CD4-positive, alpha-beta T cell treated with Interleukin-12 subunit alpha and Interleukin-12 subunit beta, for 1 hour (primary cell): ENCODE measurements at places on chromosomes 4 and X.

DNA sequence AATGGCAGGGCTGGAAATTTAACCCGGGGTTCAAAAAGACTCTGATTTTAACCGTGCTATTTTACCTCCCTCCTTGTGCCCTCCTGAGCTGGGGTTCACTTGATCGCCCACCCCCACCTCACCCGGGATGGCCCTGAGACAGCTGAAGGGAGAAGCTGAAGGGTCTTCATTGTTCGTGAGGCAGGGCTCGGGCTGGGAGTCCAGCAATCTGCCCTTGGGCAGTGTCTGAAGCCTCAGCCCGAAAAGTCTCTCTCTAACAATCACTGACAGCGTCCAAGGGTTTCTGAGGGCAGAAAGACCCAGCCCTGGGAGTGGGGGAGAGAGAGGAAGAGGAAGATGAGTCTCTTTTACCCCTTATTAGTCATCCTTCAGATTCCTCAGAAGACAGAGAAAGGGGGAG lies 39.4 kb upstream of the PHOX2B start:
- no peak for DNase-seq

DNA sequence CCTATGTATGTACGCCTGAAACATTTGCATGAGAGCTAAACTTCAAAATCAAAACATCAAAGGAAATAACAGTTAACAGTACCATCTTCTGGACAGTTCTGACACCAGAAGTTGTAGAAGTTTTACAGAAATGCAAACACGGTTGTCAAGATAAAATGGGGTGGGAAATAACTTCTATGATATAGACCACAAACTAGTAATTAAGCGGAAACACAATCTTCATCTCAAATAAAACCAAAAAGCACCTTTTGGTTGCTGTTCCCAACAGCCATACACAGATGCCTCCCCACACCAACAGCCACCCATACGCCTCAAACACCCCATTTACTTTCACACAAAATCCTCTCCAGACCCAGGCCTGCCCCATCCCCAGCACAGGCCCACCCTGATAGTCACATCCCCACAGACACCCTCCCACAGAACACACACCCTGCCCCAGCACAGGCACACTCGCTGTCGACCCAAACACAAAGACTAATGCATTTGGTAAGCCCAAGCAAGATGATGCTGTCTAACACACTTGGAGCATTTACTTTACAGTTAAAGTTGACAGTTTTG lies 64.3 kb downstream of the TAPT1 start:
- no peak for DNase-seq

DNA sequence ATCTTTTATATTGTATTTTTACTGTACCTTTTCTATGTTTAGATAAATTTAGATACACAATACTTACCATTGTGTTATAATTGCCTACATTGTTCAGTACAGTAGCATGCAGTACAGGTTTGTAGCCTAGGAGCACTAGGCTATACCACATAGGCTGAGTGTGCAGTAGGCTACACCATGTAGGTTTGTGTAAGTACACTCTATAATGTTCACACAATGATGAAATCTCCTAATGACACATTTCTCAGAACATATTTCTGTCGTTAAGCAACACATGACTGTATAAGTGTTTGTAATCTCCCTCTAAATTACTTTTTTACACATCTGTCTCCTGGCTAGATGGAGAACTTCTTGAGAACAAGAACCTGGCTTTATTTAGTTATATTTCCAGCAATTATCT lies 40.3 kb downstream of the UCHL1 start:
- no peak for DNase-seq

DNA sequence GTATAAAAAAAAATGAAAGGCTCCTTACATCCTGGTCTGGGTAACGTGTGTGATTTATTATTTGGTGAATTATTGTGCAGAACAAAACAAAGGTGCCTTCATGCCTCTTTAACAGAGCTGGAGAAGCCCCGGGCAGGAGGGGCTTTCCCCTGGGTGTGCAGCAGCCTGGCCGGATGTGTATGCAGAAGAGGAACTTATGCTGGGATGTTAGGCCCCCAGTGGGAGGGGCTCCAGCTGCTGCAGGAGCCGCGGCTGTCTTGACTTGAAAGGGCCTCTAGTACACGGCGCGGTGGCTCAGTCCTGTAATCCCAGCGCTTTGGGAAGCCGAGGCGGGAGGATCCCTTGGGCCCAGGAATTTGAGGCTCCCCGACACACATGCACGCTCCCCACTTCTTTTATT lies 16.0 kb downstream of the CCNQ start:
- peak; percentile 72 for DNase-seq

GRCh38 chrX:10414156-10414824 lies 206.1 kb downstream of the MID1 start:
- DNase-seq = no peak

DNA sequence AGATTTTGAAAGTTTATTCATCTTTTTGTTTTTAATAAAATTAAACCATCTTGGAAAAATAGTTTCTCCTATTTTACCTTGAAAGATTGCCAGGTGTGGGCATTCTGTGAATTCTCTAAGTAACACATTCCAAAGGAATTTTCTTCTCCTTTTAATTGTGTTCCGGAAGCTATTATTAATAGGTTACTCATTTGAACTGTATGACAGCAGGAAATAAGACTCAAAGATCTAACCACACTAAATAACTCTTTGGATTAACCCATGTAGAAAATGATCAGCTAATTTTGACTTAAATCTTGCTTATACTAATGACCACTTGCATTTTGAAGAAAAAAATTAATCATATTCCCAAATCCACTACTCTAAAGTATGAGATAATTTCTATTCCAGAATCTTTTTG lies 17.6 kb upstream of the CCNI start:
- no peak for DNase-seq

GRCh38 chr4:84965553-84966381 lies 723 bp downstream of the WDFY3 start:
- DNase-seq = no peak

- DNase-seq = no peak
These were observed 432.9 kb downstream of the GRXCR1 start for GRCh38 chr4:43325220-43325967.

DNA sequence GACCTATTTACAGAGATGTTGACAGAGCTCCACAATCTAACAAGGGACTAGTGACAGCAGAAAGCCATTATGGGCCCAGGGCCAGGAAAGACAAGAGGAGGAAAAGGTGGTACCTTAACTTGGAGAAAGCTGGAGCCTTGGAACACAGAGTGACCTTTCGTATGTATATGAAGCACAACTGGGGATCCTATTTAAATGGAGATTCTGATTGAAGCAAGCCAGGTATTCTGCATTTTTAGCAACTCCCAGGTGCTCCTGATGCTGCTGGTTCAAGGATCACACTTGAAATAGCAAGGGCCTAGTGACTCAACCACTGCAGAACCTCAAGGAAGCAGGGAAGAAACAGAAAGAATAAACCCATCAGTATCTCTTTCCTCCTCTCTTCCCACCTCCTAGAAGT lies 99.4 kb downstream of the TMEM47 start:
- DNase-seq = no peak

- no peak for DNase-seq
These were observed 26.9 kb downstream of the PAPSS1 start for GRCh38 chr4:107693132-107693531.

DNA sequence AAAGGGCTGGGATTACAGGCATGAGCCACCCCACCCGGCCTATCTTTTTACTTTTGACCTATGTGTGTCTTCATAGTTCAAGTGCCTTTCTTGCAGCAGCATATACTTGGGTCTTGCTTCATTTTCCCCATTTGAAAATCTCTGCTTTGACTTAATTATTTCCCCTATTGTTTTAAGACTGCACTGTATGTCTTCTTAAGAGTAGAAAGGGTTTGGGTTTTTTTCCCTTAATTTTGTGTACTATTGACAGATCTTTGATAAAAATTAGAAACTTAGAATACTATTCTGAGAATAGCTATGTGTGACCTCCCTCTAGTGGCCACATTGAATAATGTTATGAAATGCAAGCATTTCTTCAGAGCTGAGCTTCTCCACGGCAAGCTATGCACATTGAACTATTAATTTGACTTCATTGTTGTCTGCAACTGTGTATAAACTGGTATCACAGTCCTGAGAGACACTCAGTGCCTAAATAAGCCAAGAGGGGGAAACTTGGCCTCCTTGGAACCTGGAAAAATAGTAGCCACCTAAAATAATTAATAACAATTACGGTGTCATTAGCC lies 8.7 kb upstream of the SLC25A4 start:
- peak; percentile 56 for DNase-seq

DNA sequence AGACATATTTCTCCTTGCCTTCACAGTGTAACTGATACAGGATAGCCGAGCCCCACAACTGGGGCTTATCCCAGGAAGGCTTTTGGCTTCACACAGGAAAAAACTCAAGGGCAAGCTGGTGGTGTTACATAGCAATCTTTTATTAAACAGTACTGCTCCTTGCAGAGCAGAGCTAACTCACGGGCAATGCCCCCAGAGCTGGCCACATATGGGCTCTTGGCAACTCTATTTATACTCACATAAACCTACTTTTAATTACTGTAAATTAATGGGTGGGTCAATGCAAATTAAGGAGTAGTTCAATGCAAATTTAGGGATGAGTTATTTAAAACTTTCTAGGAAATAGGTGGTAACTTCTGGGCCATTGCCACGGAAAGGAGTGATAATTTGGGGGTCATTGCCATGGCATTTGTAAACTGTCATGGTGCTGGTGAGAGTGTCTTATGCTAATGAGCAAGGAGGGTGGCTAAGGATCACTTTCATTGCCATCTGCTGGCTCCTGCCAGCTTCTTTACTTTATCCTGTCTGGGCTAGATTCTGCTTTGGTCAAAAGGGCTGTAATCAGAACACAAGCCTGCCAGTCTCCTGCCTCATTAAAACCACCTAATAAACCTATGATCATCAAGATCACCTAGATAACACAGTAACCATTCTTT lies 288.8 kb downstream of the CENPC start:
- DNase-seq = no peak

- no peak for DNase-seq
These were observed 56.3 kb upstream of the SPRY1 start for GRCh38 chr4:123340381-123340701.

GRCh38 chr4:99655308-99656081 lies 2.1 kb downstream of the C4orf54 start:
- no peak for DNase-seq

- DNase-seq = no peak
These were observed 1.7 kb downstream of the PRAF2 start for GRCh38 chrX:49071877-49072711.

DNA sequence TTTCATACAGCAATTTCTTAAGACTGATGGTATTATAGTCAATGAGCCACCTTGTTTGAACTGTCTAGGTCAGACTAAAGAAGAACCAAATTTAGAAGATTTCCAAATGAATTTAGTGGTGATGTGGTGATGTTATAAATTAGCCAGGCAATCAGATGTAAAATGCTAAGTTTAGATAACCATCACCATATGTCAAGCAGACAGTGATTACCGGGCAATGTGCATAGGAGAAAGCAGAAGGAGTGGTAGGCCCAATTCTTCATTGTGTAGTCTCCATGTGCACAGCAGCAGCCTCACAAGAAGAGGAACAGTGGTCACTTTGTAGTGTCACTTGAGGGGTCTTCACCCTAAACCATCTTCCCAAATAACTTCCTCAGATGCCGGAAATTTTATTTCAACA lies 198.8 kb downstream of the ANTXR2 start:
- DNase-seq = no peak

DNA sequence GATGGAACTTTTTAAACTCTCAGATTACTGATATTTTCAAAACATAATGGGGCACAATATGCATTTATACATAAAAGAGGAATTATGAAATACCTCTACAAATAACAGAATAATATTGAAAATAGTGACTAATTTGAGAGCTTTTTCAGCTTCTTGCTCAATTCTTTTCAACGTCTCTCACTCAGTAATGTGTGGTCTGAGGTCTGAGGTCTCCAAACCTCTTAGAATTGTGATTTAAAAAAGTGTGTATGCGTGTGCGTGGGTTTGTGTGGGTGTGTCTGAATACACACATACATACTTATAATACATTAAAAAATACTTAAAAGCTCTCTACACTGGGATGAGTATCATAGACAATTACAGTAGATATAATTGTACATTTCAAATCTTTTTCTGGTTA lies 7.9 kb downstream of the NDNF start:
- DNase-seq = no peak

DNA sequence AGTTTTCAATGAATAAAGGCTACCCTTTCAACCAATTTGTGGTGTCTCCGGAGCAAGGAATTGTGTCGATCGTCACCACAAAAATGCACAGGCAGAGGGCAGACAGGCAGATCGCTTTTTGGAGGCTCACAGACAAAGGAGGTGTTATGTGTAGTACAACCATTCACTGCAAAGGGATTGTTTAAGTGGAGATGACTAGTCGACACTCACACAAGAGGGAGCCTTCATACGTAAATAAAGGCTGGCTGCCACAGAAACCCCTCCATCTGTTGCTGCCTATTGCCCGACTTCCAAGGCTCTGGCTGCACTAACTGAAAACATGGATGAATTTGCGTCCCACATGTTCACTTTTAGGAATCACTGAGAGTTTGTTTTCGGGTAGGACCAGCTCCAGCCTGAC lies 281.1 kb downstream of the NKX6-1 start:
- DNase-seq = no peak

DNA sequence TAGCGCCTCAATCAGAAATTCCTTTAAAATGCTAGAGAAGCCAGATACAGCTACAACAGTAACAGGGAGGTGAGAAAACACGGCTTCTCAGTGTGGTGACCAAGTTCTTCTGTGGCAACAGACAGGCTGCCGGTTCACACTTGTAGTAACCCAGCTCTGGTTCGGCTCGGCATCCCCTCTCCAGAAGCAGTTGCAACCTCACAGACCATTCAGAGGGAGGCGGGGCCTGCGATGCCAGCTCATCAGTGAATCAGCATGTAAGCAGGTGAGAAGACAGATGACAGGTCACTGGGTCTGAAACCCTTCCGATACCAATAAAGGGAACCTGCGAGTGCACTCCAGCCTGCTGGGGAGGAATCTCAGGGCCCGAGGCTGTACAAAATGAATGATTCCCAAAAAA lies 251.0 kb downstream of the KCNIP4 start:
- no peak for DNase-seq

GRCh38 chr4:7224001-7224400 lies 31.7 kb downstream of the SORCS2 start:
- no peak for DNase-seq

- DNase-seq = peak; percentile 70
These were observed 25.1 kb downstream of the SETD7 start for GRCh38 chr4:139530833-139531427.
